ENCODE measurements at places on chromosomes 11 and 22. TPM values are rescaled to one million over a fixed set of nuclear protein-coding genes. Genes with fewer than 3 reads are reported as not detected.

DNA sequence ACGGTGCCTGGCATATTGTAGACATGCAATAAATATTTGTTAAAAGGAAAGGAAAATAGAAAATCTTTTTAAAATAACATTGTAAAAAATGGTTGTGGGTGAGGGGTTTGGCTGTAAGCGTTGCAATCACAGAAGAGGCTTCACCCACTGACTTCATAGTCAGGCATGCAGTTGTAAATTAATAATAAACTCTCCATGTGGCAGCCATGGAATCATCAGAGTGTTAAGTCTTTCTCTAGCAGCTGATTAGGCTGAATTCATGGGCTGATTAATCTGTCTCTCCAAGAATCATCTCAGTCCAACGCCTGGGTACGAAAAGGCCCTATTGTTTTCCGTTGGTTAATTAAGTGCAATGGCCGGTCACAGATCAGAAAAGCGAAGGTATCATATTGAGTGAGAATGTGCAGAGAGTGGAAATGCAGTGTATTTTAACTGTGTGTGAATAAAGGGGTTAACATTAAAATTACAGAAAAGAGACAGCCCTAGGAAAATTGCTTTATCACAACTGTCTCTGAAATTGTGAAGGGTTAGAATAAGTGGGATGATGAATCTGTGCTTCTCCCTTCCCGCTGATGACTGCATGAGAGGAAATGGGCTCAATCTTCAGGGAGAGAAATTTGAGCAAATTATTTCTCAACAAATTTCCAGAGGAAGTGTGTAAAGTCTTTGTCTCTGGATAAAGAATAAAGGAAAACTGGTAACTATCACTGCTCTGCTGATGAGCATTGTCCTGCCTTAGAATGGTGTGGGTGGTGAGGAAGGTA, 269.0 kb downstream of the FAM76B start:
- DNase-seq: no peak

DNA sequence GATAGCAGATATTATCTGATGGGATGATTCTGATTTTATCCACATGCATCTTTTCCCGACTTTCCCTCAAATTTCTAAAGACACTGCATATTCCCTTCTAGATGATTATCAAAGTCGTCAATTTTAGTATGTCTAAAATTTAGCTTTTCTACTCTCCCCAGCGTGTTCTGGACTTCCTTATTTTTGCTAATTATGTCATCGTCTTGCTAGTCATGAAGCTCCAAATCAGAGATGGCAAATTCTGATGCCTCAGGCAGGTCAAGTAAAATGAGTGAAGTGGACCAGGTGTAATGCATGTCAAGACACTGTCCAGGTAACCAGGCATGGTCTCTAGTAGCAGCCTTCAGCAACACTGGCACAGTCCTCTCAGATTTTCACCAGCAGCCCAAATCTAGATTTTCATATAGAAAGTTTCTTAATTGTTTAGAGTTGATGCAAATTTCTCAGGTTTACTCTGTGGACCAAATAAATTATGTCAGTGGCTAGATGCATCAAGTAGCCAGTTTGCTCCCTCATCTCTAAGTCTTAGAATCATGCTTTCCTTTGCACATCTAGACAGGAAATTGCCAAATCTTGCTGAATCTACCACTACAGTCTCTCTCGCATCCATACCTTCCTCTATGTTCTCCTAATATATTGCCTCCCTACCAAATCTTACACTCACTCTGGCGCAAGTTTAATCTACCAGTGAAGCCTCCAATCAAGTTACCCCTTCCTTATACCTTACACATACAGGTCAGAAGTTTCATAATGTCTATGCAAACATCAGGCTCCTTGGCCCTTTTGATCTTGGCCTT, 10.6 kb downstream of the HSD17B12 start:
- no peak for DNase-seq

DNA sequence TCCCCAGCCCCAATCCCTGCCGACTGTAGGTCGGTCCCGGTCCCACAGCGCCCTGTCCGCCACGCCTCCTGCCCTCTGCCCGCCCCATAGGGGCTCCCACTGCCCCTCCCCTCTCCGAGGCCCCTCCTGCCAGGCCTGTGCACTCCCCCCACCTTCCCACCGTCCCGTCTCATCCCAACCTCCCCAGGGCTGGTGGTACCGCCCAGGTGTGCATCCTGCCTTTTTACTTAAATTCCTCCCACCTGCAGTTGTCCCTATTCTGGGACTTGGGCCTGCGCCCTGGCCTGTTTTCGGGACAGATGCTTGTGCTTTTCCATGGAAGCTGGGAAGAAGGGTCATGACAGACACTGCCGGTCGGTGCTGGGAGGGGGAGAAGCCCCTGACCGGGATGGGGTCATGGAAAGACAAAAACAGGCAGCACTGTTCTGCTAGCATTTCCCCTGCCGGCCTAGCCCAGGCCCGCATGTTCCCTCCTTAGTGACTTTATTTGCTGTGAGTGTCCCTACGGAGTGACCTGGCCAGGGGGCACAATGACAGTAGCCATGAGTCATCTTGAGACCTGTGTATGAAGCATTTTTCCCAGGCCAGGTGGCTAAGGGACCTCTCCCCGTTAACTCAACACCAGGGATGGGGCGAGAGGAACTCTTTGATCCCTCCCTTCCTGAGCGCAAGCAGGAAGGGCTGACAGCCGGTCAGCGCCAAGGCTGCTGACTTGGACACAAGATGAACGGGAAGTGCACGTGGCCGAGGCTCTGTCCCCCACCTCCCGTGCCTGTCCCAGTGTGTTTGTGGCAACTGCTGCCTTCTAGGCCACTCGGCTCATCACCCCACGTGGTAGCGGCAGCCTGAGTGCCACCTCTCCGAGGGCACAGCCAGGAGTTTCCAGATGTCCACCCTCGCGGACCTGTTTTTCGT, 7.1 kb downstream of the TBX1 start:
- peak; percentile 66 for DNase-seq

GRCh38 chr22:42299586-42300258, 29.3 kb upstream of the TCF20 start:
- peak; percentile 53 for DNase-seq

SUN2 gene
- 109 TPM for total RNA-seq

GRCh38 chr11:89452780-89453179, 38.4 kb downstream of the NOX4 start:
- no peak for DNase-seq

DNA sequence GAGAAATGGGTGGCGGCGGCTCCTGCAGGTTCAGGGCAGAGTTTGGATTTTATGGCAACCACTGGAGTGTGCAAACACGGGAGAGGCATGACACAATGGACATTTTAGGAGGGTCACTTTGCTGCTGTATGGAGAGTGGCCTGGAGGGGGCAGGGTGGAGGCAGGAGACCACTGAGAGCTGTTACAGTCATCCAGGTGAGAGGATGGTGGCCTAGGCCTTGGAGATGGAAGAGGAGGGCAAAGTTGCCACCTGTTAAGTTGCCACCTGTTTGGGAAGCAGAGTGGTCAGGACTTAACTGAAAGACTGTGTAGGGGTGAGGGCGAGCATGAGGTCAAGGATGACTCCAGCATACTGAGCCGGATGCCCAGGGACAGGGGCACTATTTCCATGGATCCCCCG, 2.3 kb upstream of the RAD9A start:
- peak; percentile 67 for DNase-seq

- DNase-seq: no peak
Observed at GRCh38 chr11:33696411-33696810, 4.2 kb downstream of the C11orf91 start.

- peak; percentile 29 for DNase-seq
Observed at GRCh38 chr22:46004105-46004866, 27.3 kb upstream of the WNT7B start.

- DNase-seq: peak; percentile 77
Observed at GRCh38 chr11:118605116-118605867, 2.1 kb upstream of the PHLDB1 start.

GRCh38 chr11:116096272-116096995, 592.2 kb upstream of the CADM1 start:
- DNase-seq: no peak

DNA sequence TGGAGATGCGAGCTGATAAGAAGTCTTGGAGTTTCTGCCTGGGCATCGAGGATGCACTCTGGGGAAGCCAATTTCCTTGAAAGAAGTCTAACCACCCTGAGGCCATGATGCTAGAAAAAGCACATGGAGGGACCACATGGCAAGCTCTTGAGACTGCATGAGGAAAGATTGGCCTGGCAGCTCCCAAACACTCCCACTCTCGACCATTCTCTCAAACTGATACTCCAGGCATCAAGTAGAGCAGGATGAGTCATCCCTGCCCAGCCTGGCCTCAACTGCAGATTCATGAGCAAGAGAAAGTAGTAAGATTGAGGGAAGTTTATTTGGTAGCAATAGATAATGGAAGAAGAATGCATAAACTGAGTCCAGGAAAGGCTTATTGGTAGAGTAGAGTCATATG, 194.3 kb downstream of the KIF18A start:
- DNase-seq: no peak

DNA sequence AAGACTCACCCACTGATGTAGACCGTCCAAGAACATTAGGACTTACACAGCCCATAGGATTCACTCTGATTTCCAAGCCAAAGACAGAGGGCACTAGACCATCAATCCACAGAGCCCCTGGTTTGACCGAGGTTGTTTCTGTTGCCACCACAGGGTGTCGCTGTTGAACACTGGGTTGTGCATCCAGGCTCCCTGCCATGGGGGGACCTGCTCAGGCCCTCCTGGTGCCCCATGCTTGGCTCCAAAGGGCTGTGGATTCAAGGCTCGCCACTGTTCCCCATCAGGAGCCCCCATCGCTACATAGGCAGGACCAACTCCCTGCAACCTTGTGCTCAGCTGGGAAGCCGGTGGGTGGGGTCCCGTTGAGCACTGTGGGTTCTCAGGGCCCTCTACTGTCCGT, 128.0 kb upstream of the ANO1 start:
- DNase-seq: peak; percentile 18

DNA sequence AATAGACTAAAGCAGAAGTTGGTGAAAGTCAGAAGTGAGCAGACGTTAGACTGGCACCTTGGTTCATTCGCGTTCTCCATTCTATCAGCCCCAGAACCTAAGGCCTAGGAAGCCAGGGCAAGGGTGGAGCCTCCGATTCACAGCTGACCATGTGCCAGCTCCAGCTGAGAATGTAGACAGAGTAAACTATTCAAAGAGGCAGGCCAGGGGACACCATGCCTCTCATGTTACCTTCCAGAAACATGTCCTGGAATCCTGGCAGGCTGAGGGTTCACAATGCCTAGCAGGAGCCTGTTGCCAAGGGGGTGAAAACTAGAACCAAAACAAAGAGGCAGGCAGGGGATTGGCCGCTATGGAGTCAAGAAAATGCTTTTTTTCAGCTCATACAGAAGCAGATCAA, 224.4 kb upstream of the POU2AF2 start:
- DNase-seq: no peak

INPPL1 gene
- 136 TPM for total RNA-seq

GRCh38 chr11:119344291-119345010, 2.1 kb downstream of the MFRP start:
- no peak for DNase-seq

P4HA3 gene
- 0.17 TPM for total RNA-seq

GRCh38 chr11:2578929-2579270, 120.9 kb downstream of the KCNQ1OT1 start:
- DNase-seq: no peak

DNA sequence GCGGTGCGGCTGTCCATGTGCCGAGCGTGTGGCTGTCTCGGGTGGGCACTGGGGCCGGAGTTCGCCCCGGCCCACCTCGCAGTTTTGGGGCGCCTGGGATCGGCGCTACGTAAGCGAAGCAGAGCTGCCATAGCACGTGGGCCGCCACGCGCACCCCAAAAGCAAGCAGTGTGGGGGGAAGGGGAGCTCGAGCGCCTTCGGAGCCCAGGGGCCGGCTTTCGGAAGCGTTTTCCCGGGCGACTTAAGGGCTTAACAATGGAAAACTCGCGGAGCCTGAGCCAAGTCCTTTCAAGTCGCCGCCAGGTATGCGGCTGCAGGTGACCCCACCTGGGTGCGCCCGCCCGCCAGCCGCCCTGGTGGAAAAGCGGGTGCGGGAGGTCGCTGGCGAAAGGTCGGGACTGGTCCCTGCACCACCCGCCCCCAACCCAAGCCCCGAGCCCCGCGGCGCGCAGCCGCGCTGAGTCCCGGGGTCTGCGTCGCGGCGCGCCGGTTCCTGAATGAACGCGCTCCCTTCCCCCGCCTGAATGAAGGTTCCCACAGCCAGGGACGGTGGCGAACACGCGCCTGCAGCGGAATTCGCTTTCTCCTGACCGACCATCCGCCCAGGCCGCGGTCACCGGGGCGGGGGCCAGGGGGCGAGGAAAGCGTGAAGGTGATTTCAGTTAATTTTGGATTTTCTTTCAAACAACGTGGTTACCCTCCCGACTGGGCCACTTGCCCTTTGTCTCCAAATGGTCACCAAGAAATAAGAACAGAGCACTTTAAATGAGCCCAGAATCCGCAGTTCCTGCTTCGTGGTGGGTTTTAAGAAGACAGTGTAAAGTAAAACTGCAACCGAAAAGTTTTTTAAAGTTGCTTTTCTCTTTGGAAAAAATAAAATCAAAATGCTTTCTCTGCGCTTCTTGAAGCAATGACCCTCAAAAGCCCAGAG, 2.8 kb upstream of the CCND1 start:
- peak; percentile 72 for DNase-seq

DNA sequence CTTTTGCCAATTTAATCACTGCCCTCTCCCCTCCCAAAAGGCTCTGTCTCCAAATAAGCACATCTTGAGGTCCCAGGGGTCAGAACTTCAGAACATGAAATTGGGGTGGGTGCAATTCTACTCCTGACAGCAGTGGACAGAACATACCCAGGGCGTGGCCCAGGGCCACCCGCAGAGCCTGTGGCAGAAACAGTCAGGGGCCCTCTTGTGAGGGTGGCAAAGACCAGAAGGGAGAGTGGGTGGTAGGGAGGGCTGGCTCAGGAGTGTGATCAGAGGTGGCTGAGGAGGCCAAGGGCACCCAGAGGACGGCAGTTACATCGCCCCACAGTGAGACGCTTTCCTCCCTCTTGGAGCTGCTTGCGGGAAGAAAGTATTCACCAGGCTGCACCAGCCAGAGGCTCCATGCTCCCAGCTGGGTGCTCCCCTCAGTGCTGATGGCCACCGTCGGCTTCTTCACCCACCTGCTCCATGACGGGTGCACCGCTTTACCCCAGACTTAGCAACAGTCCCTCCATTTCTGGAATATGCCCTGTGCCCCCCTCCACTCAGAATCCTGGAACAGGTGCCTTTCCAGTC, 1388.0 kb downstream of the BRD1 start:
- no peak for DNase-seq

SHISAL1 gene
- total RNA-seq: 0.55 TPM

CYP2R1 gene
- total RNA-seq: 6.2 TPM

- peak; percentile 75 for DNase-seq
Observed at GRCh38 chr11:3626250-3626960, 15.4 kb downstream of the ART5 start.

- no peak for DNase-seq
Observed at GRCh38 chr11:46064221-46064620, 57.0 kb downstream of the PHF21A start.

OMP gene
- not detected for total RNA-seq

DNA sequence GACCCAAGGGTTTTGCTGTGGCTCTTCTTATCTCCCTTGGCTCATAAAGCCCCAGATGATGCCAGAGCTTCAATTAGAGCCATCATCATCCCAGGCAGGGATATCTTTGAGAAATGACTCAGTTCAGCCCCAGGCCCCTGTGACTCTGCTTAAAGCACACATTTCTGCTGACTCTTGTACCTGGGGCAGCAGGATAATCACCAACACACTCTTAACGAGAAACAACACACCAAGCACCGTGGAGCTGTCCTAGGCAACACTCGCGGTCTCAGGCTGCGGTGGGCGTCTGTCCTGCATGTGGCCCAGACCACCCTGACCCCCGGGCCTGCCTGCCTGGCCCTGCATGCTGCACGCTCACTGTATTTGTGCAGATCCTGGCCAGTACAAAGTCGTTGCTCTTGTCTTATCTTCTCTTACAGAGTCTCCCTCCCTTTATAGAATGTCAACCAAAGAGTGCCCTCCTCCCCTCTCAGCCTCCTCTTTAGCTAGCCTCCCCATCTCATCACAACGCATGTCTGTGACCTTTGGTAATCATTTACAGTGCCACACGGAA, 114.2 kb upstream of the PARVA start:
- no peak for DNase-seq
